ENCODE measurements at places on chromosomes 4 and X. TPM values are rescaled to one million over a fixed set of nuclear protein-coding genes. Genes with fewer than 3 reads are reported as not detected.

DNA sequence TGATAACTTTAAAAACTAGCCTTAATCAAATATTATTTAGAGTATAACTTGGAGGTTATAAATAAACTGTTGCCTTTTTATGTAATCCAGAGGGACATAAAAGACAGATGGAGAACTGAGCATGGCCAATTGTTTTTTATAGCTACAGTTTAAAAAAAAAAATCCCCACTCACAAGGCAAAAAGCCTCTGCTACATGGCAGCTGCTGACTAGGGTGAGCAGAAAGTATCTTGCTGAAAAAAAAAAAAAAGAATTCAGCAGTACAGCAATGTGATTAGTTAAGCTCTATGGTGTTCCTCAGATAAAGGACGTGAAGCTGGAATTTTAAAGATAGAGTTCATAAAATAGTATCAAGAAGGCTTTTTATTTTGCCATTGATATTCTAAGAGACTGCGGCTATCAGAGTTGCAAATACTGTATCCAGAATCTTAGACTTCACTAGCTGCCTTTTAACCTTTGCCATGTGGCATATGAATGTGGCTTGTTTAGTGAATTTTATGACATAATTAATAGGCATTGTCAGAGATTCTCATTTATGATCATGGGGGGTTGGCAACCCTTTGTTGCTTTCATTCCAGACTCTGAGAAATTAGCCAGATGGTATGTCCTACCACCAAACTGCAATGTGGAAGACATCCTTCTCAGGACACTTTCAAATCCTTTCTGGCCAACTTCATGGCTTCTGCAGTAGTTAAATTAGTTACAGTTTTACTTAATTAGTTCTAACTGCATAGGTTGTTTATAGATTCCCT is 498.0 kb downstream of the STPG2 start:
- DNase-seq = no peak

GRCh38 chr4:3484057-3484973 is 21.2 kb downstream of the DOK7 start:
- no peak for DNase-seq

GRCh38 chr4:73713650-73714049 is 26.7 kb upstream of the CXCL8 start:
- no peak for DNase-seq

- no peak for DNase-seq
Measured at GRCh38 chr4:109645874-109646710, 57.2 kb downstream of the CASP6 start.

The OSTC gene
- total RNA-seq = 35.6 TPM

The DNAAF6 gene
- total RNA-seq = not detected

GRCh38 chr4:53885668-53886067 is 178.7 kb downstream of the CHIC2 start:
- no peak for DNase-seq

The AMBN gene
- not detected for total RNA-seq

DNA sequence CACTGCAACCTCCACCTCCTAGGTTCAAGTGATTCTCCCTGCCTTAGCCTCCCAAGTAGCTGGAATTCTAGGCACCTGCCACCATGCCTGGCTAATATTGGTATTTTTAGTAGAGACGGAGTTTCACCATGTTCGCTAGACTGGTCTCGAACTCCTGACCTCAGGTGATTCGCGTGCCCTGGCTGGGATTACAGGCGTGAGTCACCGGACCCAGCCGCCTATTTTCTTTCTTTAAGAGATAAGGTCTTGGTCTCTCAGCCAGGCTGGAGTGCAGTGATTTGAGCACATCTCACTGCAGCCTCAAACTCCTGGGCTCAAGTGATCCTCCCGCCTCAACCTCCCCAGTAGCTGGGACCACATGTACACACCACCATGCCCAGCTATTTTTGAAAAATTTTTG is 166.5 kb downstream of the DHRSX start:
- DNase-seq = no peak

- no peak for DNase-seq
Measured at GRCh38 chr4:26075583-26075982, 161.6 kb downstream of the SMIM20 start.

Measured in body of pancreas (tissue), 4 donors.